Peyer's patch (tissue), 4 donors: ENCODE measurements at places on chromosomes 5 and 9. TPM values are rescaled to one million over a fixed set of nuclear protein-coding genes. Genes with fewer than 3 reads are reported as not detected.

BTNL3 gene
- 97.7 TPM for total RNA-seq

LCN9 gene
- total RNA-seq, result not detected

SPATA31C1 gene
- total RNA-seq, result not detected

CYSRT1 gene
- not detected for total RNA-seq

TAF11L11 gene
- total RNA-seq, result not detected

UNC5A gene
- 0.18 TPM for total RNA-seq

EPB41L4B gene
- 71.4 TPM for total RNA-seq

NUTM2F gene
- total RNA-seq, result not detected

PCDHGC4 gene
- total RNA-seq, result 11.3 TPM

ADGRV1 gene
- 5.0 TPM for total RNA-seq

GPRIN1 gene
- 0.94 TPM for total RNA-seq

GRCh38 chr5:143182901-143183820 is 220.3 kb downstream of the NR3C1 start:
- no peaks in the 10 kb centered on the region for H3K4me1 ChIP-seq
- no peaks in the 10 kb centered on the region for H3K27me3 ChIP-seq
- no peak overlapping the region for H3K4me3 ChIP-seq

DNA sequence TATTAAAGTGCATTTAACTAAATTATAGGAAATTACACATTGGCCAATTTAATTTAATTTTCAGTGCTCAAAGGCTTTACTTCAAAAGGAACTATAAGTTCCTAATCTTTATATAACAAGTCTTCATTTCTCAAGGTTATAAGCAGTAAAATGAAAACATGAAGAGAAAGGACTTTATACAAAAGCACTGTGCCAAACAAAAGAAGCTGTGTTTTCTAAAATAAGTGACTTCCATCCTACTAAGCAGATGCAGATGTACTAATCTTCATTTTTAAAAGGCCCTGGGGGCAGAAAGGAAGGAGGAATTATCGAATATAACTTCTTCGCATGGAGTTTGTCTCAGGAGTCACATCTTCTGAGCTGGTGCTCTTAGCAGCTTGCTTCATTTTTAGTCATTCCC is 81.4 kb downstream of the SHC3 start:
- no peak for DNase-seq
- no peaks in the 10 kb centered on the region for H3K27me3 ChIP-seq
- H3K4me1 ChIP-seq, result no peaks in the 10 kb centered on the region

DNA sequence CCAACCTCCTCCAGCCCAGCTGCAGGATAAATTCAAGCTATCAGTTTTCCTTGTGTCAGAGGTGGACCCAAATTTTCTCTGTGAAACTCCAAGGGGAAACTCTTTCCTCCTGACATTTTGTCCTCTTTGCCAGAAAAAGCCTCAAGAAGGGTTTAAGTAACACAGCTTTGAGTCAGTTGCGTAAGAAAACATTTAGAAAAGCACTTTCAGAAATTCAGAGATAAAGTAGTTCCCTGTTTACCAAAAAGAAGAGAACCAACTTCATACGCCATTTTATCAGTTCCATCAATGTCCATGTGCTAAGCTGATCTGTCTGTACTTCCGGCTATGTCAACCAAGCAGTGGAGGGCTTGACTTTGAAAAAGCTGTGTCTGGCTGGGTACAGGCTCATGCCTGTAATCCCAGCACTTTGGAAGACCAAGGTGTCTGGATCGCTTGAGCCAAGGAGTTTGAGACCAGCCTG is 19.9 kb upstream of the SUSD1 start:
- H3K36me3 ChIP-seq, result no peaks in the 10 kb centered on the region
- no peak for DNase-seq
- H3K27ac ChIP-seq, result no peak overlapping the region
- H3K27me3 ChIP-seq, result no peaks in the 10 kb centered on the region
- no peaks in the 10 kb centered on the region for H3K4me1 ChIP-seq
- H3K4me3 ChIP-seq, result no peak overlapping the region

- DNase-seq, result no peak
- no peaks in the 10 kb centered on the region for H3K4me1 ChIP-seq
- no peaks in the 10 kb centered on the region for H3K36me3 ChIP-seq
Measured at GRCh38 chr9:3980771-3981170, 319.1 kb downstream of the GLIS3 start.

GRCh38 chr5:107867266-107867665 is 196.5 kb upstream of the EFNA5 start:
- H3K36me3 ChIP-seq, result no peaks in the 10 kb centered on the region
- no peaks in the 10 kb centered on the region for H3K27me3 ChIP-seq
- no peak overlapping the region for H3K27ac ChIP-seq
- no peak for DNase-seq
- no peaks in the 10 kb centered on the region for H3K4me1 ChIP-seq
- H3K4me3 ChIP-seq, result no peak overlapping the region

DNA sequence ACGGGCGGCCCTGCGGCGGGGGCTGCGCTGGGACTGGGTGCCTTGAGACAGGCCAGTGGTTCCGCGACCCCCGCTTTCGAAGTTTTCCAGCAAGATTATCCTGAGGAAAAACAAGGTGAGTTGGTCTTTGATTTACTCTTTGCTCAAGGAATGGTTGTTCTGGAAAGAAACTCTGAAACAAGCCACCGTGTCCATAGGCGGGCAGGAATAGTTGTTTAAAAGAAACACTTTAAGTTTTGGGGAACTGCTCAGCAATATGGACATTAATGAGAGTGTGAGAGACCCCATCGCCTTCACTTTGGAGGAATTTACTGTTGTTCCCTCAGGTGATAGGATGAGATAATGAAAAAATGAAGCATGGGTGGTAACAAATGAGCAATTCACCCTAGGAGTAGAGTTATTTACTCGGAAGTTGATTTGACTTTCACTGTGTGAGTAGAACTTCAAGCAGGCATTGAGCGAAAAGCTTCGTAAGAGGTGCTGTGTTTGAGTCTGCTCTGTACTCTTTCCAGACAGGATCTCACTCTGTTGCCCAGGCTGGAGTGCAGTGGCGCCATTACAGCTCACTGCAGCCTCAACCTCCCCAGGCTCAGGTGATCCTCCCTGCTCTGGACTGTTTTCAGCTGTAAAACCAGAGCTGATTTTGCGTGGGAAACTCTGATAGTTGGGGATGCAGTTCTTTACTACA is 1.1 kb downstream of the DMRTA1 start:
- peak overlapping the region; percentile 67 for H3K4me3 ChIP-seq
- H3K27ac ChIP-seq, result peak overlapping the region; percentile 70
- H3K4me1 ChIP-seq, result no peaks in the 10 kb centered on the region
- H3K27me3 ChIP-seq, result no peaks in the 10 kb centered on the region

DNA sequence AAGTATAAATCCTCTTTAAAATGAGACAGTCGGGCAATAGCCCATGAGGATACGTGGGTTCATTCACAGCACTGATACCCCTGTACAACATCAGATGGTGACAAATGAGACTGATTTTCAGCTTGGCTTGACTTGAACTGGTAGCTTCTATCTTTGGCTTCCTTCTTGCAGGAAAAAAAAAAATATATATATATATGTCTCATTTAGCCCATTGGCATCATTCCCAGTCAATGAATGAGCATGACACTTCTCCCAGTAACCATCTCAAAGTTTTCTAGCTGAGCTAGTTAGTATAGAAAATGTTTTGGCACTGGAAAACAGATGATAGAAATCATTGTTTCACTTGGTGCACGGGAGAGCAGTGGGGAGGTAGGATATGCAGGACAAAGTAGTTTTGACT is 222.5 kb upstream of the TAS2R1 start:
- H3K4me3 ChIP-seq, result no peak overlapping the region
- DNase-seq, result no peak
- H3K27me3 ChIP-seq, result no peaks in the 10 kb centered on the region
- H3K36me3 ChIP-seq, result no peaks in the 10 kb centered on the region

DNA sequence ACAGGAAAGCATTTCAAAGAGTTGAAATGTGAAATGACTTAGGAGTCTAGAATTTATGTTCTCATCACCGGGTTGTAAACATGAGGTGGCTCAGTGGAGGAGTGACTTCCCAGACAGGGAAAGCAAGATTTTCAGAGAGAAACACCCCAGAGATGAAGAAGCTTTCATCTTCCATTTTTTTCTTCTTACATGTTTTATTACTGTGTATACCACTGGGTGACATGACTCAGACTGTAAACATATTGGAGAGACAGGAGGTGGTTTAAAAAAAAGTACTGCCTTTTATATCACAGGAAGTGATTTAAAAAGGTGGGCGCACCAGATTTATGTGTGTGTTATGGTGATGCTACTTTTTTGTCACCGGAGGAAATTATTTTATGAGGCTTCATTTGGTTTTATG is 209.1 kb upstream of the TUT7 start:
- no peak overlapping the region for H3K27ac ChIP-seq
- no peak overlapping the region for H3K4me3 ChIP-seq
- H3K36me3 ChIP-seq, result no peaks in the 10 kb centered on the region
- no peak for DNase-seq
- H3K4me1 ChIP-seq, result no peaks in the 10 kb centered on the region

DNA sequence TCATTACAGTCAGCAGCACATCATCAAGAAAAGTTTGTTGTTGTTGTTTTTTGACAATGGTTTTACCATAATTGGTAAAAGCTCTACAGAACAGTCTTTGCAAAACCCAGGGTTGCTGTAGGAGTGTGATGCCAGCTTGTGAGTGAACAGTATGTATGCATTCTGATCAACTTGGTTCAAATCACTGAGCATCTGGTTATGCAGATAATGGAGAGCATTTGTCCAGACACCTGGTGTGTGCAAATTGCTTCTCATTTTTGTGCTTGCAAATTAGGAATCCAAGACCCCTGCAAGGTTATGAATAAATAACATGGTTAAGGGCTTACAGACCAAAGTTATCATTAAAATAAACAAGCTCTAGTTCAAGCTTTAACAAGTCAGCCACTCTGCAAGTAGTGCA is 448.7 kb upstream of the ACTBL2 start:
- H3K4me3 ChIP-seq, result no peak overlapping the region
- no peak overlapping the region for H3K27ac ChIP-seq
- DNase-seq, result no peak
- H3K27me3 ChIP-seq, result no peaks in the 10 kb centered on the region
- no peaks in the 10 kb centered on the region for H3K36me3 ChIP-seq

DNA sequence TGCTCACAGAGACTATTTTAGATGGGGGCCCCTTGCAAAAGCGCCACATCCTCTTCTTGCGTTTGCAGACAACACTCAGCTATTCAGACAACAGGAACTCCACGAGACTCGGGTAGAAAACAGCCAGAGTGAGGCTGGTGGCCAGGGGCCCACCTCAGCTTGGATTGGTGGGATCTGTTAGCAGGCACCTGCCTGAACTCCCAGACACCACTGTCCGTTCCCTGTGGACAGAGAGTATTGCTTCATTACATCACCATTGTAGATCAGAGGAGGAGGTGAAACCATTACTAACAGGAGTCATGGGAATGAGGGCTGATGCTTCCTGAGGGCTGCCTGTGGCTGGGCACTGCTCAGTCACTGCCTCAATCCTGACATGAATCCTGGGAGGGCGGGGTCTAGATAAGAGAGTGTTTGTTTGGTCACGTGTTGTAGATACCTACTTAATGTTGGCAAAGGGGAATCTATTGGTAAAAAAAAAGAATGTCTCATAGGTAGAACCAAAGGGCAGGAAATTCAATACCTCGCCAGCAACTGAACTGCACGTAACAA is 4.4 kb upstream of the RAPGEF1 start:
- DNase-seq, result peak; percentile 73
- no peaks in the 10 kb centered on the region for H3K36me3 ChIP-seq
- peaks cover 11% of the 10 kb centered on the region for H3K4me1 ChIP-seq
- no peak overlapping the region for H3K4me3 ChIP-seq
- H3K27me3 ChIP-seq, result no peaks in the 10 kb centered on the region
- peak overlapping the region; percentile 65 for H3K27ac ChIP-seq

GRCh38 chr5:131659841-131660240 is 24.8 kb upstream of the RAPGEF6 start:
- H3K36me3 ChIP-seq, result peaks cover 35% of the 10 kb centered on the region
- H3K4me3 ChIP-seq, result no peak overlapping the region
- H3K4me1 ChIP-seq, result no peaks in the 10 kb centered on the region
- no peak for DNase-seq
- no peaks in the 10 kb centered on the region for H3K27me3 ChIP-seq

GRCh38 chr5:38289457-38289856 is 31.1 kb downstream of the EGFLAM start:
- H3K4me3 ChIP-seq, result no peak overlapping the region
- H3K36me3 ChIP-seq, result no peaks in the 10 kb centered on the region
- DNase-seq, result no peak

DNA sequence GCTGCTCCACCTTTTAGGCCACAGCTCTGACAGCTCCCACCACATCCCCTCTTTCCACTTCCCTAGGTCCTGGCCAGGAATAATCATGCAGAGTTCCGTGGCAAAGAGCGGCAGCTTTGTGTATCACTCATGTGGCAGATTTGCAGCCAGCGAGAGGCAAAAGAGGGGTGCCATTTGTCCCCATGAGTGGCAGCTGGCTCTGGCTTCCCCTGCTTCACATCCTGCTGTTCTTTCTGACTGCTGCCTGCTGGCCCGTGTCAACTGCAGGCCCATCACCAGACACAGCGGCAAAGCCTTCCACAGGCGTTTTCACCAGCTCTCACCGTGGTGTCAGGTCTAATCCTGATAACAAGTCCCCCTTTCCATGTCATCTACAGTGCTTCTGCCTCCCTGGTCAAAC is 430.6 kb upstream of the DAP start:
- no peak overlapping the region for H3K4me3 ChIP-seq
- no peaks in the 10 kb centered on the region for H3K27me3 ChIP-seq

DNA sequence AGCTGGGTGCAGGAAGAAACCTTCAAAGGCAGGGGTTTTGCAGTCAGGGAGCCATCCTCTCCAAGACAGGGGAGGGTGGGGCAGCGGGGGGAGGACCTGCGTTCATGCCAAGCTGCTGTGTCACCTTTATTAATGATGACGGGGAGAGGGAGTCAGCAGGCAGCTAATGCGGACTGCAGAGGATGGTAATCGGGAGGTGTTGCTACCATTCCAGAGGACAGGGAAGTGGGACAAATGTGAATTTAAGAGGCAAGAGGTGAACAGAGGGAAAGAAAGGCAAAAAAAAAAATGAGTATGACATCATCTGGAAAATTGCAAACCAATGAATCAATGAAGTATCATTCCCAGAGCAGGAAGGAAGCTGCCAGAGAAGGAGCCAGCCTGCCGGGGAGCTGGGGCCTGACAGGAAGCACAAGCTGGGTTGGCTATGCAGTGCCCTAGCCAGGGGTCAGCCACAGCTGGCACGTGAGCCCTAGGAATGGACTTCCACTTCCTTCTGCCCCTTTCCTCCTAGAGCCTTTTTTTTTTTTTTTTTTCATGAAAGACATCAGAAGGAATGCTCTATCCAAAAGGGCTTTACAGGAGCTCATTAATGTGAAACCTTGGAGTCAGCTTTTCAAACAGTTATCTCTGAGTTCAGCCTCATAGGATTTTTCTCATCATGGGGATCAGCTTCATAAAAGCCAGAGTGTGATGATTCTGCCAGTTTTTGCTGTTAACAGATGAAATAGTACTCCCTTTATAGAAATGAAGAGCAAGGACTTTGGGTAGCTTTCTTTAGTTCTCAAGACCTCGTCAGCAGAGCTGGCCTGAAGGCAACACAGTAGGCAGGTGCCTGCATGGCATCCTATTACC is 9.2 kb downstream of the INSYN2B start:
- no peaks in the 10 kb centered on the region for H3K27me3 ChIP-seq
- H3K27ac ChIP-seq, result no peak overlapping the region
- H3K4me1 ChIP-seq, result no peaks in the 10 kb centered on the region
- H3K4me3 ChIP-seq, result no peak overlapping the region
